CD4-positive, alpha-beta T cell treated with Interleukin-15 for 1 hour (primary cell): ENCODE measurements at places on chromosomes 5 and 9.

DNA sequence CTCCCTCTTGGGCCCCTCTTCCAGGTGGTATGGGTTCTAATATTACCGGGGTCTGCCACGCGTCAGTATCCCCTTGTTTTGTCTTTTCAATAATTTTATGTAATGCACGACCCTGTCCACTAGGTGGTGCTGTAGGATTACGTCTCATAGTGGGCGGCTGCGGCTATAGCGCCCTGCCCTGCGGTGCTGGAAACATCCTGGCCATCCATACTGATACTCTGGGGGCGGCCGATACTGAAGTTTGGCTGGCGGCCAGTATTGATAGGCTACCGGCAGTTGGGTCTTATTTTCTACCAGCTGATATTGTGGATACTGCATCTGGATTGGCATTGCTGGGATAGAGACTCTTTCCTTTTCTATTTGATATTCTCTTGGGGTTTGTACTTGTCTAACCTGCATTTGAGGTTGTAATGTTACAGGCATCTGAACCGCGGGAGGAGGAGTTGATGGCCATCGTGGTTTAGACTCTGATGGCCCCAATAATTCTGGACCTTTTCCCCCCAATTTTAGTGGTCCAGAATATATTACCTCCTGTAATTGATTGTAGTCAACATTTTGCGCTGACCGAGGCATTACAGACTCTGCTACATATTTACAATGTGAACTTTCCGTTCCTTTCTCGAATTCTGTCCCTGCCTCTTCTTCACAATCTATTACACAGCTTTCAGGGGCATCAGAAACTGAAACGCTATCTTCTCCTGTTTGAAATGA, 3.3 kb upstream of the TMEM141 start:
- DNase-seq = peak; percentile 66

DNA sequence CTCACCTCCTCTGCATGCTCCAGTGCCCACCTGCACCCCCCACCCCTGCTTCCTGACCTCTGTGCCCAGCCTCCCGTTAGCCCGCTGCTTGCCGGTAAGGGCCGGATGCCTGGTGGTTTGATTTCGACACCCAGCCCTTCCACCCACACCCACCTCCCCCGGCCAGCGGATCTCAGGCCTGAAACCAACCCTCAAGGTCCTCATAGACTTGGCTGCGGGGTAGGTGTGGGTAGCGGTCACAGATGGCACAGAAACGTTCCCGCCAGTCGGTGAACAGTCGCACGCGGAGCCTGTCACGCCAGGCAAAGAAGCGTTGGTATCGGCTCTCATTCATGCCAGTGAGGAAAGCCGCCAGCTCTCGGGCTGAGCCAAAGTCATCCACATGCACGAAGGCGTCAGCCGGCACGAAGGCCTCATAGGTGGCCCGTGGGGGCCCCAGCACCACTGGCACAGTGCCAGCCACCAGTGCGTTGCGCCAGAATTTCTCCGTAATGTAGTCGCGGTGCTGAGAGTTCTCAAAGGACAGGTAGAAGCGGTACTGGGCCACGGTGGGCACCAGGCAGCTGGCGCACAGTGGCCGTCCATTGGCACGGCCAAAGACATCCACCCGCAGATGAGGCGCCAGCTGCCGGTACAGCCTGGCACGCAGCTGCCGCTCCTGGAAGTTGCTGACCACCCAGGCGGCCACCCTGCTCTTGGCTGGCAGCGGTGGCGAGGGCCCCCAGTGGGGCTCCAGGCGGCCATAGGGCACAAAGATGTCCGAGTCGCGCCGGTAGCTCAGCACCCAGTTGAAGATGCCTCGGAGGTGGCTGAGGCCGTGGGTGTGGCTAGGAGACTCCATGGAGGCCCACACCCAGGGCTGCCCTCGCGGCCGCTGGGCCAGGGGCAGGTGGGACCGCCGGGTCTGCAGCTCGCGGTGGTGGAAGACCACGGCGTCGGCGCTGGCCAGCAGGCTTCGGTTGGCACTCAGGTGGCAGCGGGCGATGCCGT, 1.1 kb downstream of the FUT7 start:
- peak; percentile 67 for DNase-seq

DNA sequence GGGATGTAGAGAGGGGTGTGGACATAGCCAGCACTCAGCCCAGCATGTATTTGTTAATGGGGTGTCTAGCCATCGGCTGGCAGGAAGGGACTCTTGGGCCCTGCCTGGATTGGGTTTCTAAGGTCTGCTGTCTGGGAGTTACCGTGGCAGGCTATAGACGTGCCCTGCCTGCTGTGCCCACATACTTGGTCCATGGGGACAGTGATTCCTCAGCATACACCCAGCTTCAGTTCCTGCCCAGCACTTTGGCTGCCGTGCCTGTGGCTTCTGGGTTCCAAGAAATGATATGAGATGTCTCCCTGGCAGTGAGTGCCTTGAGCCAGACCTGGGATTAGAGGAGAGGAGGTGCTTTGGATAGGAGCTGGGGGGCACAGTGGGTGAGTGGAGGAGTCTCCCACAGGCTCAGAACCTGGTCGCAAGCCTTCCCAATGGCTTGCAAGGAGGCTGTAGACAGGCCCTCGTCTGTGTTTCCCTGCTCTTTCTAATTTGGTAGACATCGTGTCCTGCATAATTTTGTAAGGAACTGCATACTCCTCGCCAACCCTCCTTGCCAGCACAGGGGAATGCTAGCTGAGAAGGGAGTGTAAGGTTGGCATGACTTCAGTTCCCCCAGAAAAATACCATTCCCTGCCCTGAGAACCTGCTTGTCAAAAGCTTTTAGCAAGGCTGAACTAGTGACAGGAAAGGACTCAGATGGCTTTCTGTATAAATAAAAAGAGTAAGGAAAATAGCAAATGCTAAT, 287.9 kb downstream of the ZSWIM6 start:
- no peak for DNase-seq

- peak; percentile 84 for DNase-seq
Observed at GRCh38 chr5:14871214-14872069, at the start of gene ANKH. Gene ANKH, minus strand, starts transcription at chr5:14871778. Its CDS starts 331 bp downstream, at chr5:14871447.

DNA sequence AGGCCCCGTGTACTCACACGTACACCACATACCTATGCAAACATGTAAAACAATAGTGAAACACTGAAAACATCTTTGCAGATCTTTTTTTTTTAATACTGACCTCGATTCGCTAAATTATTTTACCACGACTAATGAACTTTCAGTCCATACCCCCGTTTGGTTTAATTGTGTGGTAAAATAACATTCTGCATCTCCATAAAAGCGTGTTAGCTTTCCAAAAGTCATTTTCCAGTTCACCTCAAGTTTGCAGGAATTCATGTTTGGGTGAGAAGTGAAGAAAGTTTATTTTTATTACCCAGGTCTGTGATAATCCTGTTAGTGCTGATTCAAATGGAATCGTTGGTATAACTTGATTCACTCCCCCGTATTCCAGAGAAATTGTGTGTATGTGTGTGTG, 652 bp downstream of the ARSK start:
- DNase-seq = no peak

DNA sequence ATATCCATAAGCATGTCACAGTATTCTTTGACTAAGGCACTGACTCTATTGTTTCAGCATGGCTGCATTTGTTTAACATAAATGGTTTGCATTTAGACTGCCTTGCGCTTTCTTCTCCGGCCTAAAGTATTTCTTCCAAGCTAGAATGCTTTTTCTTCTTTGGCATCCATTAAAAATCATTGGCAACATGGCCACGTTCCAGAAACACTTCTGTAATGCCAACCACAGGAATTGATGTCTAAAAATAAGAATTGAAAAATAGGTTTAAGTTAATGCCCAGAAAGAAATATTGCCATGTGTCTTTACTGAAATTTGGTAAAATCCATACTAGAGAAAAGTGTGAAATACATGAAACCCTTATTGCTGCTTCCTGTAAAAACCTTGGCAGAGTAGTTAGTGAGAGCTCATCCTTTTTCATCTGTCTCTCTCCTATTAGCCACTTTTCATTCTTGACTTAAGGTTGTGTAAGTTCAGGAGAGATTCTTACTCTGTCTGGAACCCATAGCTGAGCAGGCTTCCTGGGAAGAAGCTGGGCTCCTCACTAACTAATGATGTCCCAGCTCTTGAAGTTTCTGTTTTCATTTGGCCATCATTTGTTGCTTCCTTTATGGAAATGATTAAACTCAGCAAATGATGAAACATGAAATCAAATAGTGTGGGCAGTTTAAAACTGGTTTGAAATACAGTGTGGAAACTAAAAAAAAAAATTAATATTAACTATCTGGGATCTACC, 58.2 kb upstream of the RPS23 start:
- no peak for DNase-seq

- DNase-seq = no peak
Observed at GRCh38 chr5:88979726-88980125, 96.7 kb upstream of the MEF2C start.

GRCh38 chr5:50711280-50711679, 44.8 kb downstream of the PARP8 start:
- peak; percentile 59 for DNase-seq

DNA sequence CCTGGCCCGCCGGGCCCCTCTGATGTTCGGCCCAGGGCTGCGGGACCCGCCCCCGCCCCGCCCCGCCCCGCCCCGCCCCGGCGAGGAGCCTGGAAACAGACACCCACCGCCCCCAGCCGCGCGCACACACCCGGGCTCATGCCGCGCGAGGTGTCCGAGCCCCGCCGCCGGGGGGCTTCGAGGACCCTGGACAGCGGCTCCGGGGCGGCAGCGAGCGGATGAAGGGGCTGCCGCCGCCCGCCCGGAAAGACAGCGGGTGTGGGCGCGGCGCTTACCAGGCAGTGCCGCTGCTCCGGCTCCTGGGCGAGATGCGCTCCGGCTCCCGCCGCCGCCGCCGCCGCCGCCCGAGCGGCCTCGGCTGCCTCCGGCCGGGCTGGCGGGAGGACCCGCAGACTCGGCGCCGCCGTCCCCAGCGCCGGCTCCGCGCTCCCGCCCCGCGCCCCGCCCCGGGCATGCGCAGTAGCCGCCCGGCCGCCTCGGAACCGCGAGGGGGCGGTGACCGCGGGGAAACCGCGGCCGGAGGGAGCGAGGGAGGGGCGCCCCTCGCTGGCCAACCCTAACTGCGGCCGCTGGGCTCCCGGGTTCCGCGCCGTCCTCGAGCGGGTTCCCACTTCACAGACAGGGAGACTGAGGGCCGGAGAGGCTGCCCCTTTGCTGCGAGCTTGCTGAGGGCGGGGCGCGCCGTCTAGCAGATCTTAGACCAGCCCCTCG, at the start of gene GPRIN1:
GPRIN1 (minus strand) TSS at position 433 of the 711 bp plus-strand sequence. CDS start 10,322 bp downstream, outside the sequence.
- peak; percentile 53 for DNase-seq

- DNase-seq = no peak
Observed at GRCh38 chr5:25554077-25554476, 909.3 kb upstream of the CDH10 start.

- no peak for DNase-seq
Observed at GRCh38 chr5:34580983-34581382, 75.1 kb upstream of the RAI14 start.

GRCh38 chr9:129185991-129186390, 7.9 kb upstream of the IER5L start:
- no peak for DNase-seq

GRCh38 chr9:93686127-93686879, 109.9 kb downstream of the PHF2 start:
- DNase-seq = peak; percentile 15

GRCh38 chr9:137761032-137761431, 116.5 kb upstream of the CACNA1B start:
- DNase-seq = peak; percentile 50

DNA sequence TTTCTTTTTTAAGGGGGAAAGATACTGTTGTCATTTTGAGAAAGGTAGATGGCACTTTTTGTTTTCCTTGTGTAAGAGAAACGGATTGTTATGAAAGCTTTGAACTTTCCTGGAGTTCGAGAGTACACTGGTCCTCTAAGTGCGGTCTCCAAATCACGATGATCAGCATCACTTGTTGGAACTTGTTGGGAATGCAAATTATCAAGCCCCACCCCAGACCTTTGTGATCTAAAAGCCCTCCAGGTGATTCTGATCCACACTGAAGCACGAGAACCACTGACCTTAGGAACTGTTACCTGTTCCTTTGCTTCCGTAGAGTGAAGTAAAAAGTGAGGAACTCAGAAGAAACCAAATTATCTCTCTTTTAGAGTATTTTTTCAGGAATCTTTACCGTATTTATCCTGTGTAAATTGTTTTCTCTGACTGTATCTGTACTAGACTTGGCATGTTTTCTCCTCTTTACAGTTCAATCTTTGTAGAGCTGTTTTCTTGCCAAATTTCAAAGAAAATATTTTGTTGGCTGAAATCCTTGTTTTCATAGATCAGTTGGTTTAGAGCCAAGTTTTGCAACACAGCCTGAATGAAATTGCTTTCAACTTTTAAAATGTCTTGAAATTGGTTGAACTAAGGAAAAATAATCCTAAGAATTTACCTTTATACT, 4.0 kb downstream of the MAT2B start:
- no peak for DNase-seq

DNA sequence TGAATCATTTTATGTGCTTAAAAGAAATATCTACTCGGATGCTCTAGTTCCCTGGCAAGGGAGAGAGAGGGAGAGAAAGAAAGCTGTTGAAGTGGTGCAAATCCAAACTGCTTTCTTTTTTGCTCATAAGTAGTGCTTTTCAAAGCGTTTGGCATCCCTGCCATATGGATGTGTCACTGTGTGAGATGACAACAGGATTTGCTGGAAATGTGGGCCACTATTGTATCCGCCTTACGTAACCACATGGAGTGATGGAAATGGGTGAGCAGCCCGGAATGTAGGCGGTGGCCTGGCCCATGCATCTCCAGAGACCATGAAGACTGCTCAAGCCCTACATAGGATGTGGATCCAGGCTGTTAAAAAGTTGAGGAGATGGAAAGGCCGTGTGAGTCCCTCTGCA, 30.8 kb downstream of the TJP2 start:
- DNase-seq = no peak

DNA sequence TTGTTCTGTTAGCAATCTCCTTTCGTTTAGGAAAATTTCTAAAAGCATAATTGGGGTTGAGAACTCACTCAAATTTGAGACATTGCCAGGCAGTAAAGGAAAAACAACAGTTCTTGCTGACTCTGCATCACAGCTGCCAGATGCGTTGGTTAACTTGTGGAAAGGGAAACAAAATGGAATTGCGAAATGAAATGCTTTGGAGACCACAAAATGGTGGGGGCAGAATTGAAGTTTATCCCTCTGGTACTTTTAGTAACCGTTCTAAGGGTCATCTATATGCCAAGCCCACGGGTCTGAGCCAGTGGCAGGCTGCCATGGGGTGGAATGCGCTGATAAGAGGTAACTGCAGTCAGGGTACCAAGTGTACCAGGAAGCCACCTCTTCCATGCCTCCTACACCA, 28.6 kb upstream of the SELENOP start:
- no peak for DNase-seq

DNA sequence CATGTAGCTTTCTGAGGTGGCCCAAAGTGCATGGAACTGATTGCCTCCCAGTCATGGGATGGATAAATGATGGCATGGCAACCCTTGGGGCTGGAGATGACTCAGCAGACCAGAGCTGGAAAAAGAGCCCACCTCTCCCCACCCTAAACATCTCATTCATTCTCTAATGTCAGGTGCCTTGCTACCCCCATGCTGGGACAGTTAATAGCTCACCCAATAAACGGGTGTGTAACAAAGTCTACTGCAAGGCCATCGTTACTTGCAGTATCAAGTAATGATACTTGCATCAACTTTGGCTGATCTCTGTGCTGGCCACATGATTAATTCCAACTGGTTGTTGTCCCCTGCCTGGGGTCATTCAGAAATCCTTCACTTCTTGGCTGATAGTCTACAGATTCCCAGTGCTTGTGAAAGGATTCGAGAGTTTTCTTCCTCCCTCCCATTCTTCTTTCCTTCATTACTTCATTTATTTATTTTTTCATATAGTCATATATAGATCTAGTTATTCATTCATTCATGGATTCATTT, 122.8 kb upstream of the TRIM32 start:
- DNase-seq = no peak
